CD4-positive, alpha-beta T cell treated with Interleukin-4 for 1 hour (primary cell): ENCODE measurements at places on chromosomes 12 and 14.

GRCh38 chr14:76324133-76324532 is 51.8 kb upstream of the ESRRB start:
- DNase-seq, result no peak

DNA sequence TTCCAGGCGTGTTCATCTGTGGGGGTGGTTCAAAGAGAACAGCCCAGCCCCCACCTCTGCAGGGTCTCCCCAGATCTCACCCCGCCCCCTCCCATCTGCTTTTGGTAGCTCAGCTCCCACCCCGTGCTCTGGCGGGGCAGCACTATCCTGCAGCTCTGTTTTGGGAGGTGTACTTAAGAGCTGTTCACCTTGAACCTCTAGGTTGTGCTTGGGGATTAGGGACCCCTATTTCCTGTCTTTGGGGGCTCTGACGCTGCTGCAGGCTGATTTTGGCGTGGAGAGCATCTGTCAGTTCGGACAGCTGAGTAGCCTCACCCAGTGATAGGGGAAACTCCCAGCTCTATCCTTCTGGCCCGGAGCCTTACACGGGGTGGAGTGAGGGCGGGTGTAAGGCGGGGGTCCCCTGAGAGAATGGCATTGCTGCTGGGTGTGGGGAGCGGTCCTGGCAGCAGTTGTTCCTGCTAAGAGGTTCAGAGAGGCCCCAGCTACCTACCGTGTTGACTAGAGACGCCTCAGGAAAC is 765 bp downstream of the TMEM120B start:
- no peak for DNase-seq

DNA sequence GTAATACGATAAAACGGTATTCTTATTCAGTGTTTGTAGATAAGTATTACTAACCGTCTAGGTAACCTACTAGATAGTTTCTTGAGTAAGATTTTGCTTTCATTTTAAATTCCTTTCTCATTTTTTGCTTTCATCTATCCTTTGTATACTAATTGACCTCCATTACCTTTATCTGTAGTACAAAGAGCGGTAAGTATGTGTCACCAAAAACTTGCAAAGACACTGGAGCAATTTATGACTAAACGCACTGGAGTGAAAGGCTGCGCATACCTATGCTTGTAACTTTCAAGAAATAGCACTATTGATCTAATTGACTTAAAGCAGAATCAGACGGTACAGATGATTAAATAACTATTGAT is 1.7 kb downstream of the ARHGAP5 start:
- peak; percentile 18 for DNase-seq

DNA sequence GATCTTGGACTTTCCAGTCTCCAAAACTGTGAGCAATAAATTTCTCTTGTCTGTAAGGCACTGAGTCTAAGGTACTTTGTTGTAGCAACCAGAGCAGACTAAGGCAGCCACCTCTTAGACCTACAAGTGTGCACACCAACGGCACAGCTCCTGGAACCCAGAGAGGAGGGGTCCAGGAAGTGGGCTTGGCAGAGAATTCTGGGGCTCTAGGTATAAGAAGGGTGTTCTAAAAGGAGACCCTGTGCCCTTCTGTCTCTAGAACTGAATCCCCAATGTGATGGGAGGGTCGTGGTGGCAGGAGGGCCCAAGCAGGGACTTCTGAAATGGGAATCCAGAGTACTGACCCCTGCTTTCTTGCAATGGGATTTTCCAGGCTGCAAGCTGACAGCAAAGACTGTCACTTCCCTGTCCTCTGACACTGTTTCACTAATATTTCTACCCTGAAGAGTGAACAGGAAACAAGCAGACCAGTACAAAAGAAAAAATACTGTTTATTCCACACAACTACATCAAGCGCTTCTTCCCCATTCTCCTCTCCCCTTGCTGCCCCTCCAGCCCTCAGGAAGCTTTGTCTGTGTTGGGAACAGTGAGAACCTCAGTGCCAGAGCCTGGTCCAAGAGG is 13.6 kb upstream of the TFCP2 start:
- DNase-seq, result no peak

DNA sequence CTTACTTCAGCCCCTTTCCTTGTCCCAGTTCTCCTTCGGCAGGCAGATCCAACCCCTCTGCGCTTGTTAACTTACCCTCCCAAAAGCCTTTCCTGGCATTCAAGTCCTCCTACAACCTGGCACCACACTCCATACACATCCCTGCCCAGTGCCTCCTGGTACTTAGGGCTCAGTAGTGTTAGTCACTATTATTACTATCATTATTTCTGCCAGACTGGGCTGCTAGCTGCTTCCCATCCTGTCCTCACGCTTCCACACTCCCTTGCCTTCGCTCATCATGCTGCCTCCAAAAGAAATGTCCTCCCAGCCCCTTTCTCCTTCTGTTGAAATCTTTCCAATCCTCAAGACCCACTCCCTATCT is 1.6 kb upstream of the HDAC7 start:
- no peak for DNase-seq

GRCh38 chr12:104515899-104516298 is 59.2 kb downstream of the CHST11 start:
- no peak for DNase-seq

- DNase-seq, result no peak
These were observed 16.0 kb upstream of the AQP2 start for GRCh38 chr12:49934505-49934904.

DNA sequence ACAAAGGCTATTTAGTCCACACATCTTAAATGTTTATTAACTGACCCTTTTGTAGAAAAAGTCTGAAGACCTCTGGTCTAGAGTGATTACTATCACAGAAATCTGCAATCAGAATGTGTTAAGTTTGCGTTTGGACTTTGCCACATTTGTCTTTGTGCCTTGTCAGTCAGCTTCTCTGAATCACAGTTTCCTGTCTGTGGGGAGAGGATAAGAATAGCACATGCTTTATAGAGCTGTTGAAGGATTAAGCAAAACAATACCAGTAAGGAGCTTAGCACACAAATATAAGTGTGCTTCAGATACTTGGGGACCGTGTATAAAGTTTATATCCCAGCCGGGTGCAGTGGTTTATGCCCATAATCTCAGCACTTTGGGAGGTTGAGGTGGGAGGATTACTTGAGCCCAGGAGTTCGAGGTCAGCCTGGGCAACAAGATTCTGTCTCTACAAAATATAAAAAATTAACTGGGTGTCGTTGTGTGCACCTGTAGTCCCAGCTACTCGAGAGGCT is 63.0 kb upstream of the BTG1 start:
- peak; percentile 28 for DNase-seq
